ENCODE measurements at places on chromosomes 12 and 14.

GRCh38 chr14:47189911-47190484 is 485.4 kb downstream of the MDGA2 start:
- DNase-seq = no peak

GRCh38 chr12:86838711-86839110 is 582.5 kb upstream of the MGAT4C start:
- DNase-seq = no peak

GRCh38 chr14:35383569-35384454 is 20.7 kb downstream of the NFKBIA start:
- no peak for DNase-seq

DNA sequence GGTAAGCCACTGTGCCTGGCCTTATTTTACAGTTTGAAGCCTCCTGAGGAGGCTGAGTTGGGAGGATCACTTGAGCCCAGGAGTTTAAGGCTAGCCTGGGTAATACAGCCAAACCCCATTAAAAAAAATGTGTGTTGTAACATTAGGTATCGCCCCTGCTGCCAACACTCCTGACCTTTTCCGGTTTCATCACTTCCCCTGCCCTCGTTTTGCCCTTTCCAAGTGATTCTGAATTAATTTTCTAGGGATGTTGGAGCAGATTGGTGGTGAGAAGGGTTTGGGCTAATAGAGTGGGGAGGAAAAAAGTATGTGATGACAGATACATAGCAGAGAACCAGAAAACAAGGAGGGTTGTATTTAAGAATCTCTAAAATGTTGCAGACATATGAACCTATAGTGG is 25.6 kb upstream of the C12orf71 start:
- DNase-seq = no peak

DNA sequence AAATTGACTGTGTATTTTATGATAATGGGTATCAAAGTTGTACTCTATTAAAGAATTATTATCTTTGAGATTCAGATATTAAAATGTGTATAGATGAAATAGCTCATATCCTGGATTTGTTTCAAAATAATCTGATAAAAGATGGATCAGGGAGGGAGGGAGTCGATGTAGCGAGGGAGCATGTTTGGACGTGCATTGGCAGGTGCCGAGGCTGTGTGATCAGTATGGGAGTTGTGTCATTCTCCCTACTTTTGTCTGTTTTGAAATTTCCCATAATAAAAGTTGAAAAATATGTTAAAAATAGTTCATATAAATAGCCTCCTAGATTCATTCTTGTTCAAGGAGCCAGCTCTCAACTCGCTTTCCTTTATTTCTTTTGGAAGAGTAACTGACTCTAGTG is 171.6 kb upstream of the HIF1A start:
- no peak for DNase-seq

DNA sequence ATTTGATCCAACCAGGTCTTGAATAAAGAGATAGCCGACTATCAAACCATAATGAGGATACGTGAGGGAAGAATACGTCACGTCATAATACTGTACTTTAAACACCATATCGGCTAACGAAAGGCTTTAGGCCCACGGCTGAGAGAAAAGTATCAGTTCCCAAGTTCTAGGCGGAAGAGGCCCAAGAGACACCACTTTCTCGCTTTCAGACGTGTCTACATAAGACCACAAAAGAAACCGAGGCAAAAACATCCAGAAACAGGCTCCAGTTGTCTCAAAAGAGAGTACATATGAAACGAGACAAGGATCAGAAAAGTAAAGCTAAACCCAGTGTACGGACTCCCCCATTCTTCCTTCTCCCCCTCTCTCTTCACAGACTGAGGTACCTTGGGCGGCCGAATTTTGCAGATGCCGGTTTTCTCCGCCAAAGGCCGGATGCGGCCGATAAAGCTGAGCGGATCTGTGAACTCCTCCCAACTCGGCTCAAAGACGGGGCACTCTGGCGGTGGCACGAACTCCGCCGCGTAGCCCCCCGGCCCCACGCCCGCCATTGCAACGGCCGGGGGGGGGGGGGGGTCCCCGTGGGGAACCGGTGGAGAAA is 479 bp downstream of the KDM5A start:
- DNase-seq = no peak

- no peak for DNase-seq
Observed at GRCh38 chr12:123966596-123966995, 6.0 kb downstream of the CCDC92 start.

- no peak for DNase-seq
Observed at GRCh38 chr14:33449268-33449667, 501.6 kb downstream of the EGLN3 start.

- DNase-seq = no peak
Observed at GRCh38 chr14:68580096-68580645, 212.7 kb downstream of the ZFP36L1 start.

- DNase-seq = no peak
Observed at GRCh38 chr14:76921088-76921399, 94.8 kb downstream of the LRRC74A start.

- DNase-seq = no peak
Observed at GRCh38 chr14:97046967-97047366, 249.8 kb downstream of the VRK1 start.

- DNase-seq = no peak
Observed at GRCh38 chr14:58822856-58823255, 185.1 kb downstream of the DACT1 start.

GRCh38 chr12:50401500-50402081 is 906 bp downstream of the LARP4 start:
- DNase-seq = no peak

GRCh38 chr12:62643486-62643885 is 176.9 kb downstream of the MON2 start:
- DNase-seq = no peak

GRCh38 chr14:103029936-103030335 is 27.4 kb downstream of the CDC42BPB start:
- DNase-seq = no peak

GRCh38 chr14:45082420-45082819 is 1.5 kb upstream of the PRPF39 start:
- DNase-seq = no peak

GRCh38 chr14:54301359-54301758 is 95.4 kb upstream of the CDKN3 start:
- no peak for DNase-seq

GRCh38 chr12:80756875-80757274 is 40.2 kb downstream of the MYF5 start:
- no peak for DNase-seq
